Progenitor cell of endocrine pancreas (in vitro differentiated cells): ENCODE measurements at places on chromosomes 7 and 10.

DNA sequence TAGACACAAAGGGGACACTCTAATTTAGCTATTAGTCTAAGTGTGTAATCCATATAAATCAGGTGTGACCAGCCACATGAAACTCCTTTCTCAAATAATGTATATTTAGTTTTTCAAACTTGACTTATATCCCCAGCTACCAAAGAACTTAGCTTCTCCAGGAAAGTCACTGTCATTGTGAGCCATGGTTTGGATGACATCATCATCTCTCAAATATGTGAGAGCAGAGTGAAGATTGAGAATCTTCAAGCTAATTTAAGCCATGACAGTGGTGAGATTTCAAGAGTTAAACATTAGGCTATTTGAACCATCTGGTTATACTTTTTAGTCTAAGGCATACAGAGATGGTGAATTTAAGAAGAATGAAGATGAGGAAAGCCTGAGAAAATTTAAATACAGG is 1165.6 kb downstream of the CNTNAP2 start:
- no peak for DNase-seq

- DNase-seq: no peak
Measured at GRCh38 chr7:128066395-128066794, 35.2 kb upstream of the LRRC4 start.

- no peak for DNase-seq
Measured at GRCh38 chr10:34341473-34341872, 473.6 kb downstream of the PARD3 start.

- DNase-seq: no peak
Measured at GRCh38 chr10:63120554-63120953, 12.6 kb upstream of the NRBF2 start.

GRCh38 chr7:139750459-139751095 is 27.2 kb downstream of the HIPK2 start:
- DNase-seq: no peak
